ENCODE measurements at places on chromosomes 5 and 9.

- DNase-seq = no peak
Measured at GRCh38 chr9:121966706-121967105, 126.4 kb downstream of the TTLL11 start.

GRCh38 chr5:98961665-98962344, 33.0 kb upstream of the CHD1 start:
- no peak for DNase-seq

- DNase-seq = no peak
Measured at GRCh38 chr5:72645064-72645846, 138.0 kb upstream of the ZNF366 start.

DNA sequence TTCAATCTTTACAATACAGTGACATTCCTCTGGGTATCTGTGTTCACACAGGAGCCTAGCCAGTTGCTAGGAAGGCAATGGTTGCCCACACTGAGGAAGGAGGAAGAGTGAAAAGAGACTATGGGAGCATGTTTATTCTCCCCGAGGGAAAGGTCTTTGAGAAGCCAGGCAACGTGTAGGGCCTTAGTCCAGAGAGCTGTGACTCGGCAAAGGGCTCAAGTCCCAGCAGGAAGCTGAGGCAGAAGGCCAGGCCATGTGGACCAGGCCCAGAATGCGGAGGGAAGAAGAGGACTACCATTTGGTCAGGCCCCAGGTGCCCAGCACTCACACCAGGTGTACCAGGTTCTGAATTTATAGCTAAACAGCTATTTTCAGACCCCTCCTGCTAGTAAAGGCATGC, 136.6 kb upstream of the DMAC1 start:
- DNase-seq = no peak

DNA sequence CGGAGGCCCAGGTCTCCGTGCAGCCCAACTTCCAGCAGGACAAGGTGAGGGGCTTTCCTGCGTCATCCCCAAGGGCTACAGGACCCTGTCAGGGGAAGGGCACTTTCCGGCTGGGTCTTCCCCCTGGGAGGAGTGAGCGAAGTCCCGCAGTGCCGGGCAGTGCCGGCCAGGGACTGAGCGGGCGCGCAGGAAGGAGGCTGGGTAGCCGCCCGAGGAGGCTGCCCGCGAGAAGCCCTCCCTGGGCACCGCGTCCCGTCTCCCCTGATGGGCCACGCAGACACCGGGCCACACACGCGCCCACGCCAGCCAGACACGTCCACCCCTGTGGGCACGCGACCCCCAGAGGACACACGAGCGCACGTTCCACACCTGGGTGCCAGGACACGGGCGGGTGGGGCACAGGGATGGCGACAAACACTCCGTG, 357 bp downstream of the PTGDS start:
- DNase-seq = no peak

DNA sequence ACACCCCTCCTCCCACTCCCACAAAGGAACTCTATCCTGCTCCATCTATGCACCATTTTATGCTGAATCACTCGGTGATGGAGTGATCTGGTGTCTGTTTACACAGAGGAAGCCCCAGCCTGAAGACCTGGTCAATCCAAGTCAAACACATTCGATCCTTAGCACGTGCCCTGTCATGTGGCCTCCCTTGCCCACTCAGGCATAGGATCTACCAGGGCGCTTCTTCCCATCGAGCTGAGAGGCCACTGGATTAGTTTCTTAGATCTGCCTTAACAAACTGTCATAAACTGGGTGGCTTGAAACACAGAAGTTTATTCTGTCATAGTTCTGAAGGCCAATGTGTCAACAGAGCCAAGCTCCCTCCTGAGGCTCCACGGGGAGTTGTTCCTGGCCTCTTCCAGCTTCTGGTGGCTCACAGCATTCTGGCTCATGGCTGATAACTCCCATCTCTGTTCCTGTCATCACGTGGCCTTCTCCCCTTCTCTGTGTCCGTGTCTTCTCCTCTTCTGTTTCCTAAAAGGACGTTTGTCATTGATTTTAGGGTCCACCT, 34.2 kb downstream of the FOXI1 start:
- DNase-seq = no peak

DNA sequence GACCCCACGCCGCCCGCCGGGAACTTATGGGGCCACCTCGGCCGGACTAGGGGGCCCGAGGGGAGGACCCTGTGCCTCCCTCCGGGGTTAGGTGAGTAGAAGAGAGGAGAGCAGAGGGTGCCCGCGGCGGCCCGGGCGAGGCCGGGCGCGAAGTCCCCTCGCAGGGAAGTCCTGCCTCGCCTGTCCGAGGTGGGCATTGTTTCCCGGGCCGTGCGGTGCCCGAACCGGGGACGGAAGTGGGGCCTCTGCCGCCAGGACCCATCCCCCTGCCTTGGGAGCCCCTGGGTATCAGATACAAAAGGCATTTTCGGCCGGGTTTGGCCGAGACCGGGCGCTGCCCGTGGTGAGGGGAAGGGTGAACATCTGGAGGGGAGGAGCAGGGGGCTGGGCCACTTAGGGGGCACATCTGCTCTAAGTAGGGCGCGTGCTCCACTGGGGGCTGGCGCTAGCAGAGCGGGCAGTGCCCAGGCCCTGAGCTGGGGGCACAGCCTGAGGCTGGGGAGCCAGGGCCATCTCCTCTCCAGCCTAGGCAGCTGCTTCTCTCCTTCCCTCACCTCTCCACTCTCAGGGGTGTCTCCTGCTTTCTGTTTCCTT, 48.2 kb downstream of the DAB2IP start:
- DNase-seq = no peak

- no peak for DNase-seq
Measured at GRCh38 chr5:6598351-6598900, 34.4 kb downstream of the NSUN2 start.

- DNase-seq = peak; percentile 45
Measured at GRCh38 chr9:25677301-25678146, 720 bp downstream of the TUSC1 start.

DNA sequence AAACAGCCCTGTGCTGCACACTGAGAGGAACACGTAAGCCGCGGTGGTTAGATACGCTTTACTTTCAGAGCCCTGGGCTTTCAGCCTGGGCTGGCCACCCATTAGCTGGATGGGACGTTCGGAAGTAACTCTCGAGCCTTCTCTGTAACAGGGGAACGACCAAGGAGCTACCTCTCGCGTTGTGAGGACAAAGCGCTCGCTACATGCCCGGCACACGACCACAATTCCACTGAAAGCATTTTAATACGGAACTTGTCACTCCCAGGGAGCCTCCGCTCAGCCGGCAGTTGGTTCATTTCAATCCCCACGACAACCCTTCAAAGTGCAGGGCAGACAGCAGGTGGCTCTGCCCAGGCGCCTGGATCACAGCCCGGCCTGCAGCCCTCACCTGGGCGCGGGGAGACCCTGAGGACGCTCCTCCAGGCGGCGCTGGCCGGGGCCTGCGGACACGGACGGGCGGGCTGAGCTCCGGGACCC, 368 bp downstream of the SURF1 start:
- DNase-seq = no peak

DNA sequence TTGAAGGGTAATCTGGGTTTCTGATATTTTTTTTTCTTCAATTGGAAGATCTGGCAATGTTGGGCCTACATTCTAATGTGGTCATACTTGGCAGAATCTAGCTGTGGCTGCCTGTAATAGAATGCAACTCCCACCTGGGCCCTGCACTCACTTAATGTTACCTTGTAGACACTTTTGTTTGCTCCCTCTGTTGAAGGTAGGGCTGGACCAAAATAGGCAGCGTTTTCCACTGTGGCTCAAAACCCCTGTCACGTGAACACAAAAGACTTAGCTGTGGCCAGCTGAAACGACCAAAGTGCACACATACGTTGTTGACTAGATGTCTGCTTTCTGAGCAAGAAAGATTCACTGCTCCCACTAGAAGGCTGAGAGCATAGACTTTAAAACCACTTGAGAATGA, 117.6 kb upstream of the HMHB1 start:
- no peak for DNase-seq

GRCh38 chr5:34923694-34924461, 5.5 kb upstream of the DNAJC21 start:
- peak; percentile 41 for DNase-seq

- no peak for DNase-seq
Measured at GRCh38 chr5:73940026-73940425, 314.0 kb downstream of the ARHGEF28 start.

- DNase-seq = no peak
Measured at GRCh38 chr9:97440160-97440559, 28.3 kb downstream of the TDRD7 start.

- DNase-seq = no peak
Measured at GRCh38 chr9:22722492-22722891, 275.9 kb downstream of the DMRTA1 start.

GRCh38 chr5:117691081-117691870, 1116.7 kb upstream of the SEMA6A start:
- no peak for DNase-seq

DNA sequence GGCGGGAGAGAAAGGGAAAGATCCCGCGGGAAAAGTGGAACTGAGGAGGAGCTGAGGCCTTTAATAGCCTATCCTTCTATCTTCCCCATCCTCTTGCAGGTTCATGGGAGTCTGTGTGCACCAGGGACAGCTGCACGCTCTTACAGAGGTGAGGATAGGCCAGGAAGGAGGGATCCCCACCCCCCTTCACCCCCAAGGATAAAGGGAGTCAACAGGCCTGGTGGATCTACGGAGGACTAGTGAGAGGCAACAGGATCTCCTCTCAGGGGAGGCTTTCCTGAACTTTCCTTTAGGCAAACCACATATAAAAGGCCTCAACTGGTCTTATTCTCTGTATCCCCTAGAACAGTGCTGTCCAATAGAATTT, 1.1 kb downstream of the TESK1 start:
- DNase-seq = no peak

DNA sequence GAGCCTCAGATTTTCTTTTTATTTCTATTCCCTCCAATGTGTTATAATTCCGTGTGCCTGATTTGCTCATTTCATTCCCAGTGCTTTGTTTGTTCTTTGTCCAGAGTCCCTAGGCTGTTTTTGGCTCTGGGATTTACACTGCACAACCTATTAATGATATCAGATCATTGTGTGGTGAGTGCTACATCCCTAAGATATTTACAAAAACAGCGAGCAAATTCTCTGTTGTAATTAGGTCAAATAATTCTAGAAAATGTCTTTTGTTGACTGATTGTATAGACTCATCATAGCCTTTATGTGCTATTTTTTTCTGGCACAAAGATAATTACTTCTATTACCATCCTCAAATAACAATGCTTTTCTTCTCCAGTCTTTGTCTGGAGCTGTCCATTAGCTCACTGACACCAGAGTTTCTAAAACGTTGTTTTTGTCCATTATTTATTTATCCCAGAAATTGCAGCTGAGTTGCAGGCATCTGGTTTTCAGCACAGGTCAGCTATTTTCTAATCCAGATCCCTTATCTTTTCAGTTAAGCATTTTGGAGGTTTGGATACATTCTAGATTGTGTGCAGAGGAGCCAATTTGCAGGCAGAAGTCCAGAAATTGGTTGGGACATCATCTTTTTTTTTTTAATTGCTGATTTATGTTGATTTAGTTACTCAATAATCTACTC, 379.9 kb upstream of the DMAC1 start:
- no peak for DNase-seq

DNA sequence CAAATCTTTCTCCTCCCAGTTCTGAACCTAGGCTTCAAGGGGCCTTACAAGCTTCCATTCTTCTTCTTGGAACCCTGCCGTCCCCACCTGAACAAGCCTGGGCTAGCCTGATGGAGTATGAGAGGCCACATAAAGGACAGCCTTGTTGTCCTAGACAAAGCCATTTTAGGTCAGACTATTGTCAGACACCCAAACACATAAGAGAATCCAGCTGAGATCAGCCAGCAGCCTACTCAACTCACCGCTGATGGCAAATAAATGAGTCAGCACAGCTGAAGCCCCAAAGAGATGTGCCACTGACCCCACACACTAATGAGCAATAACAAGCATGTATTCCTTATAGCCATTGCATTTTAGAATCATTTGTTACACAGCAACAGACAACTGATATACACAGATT, 33.8 kb downstream of the SVEP1 start:
- DNase-seq = no peak

GRCh38 chr9:133224762-133225161, 15.7 kb upstream of the OBP2B start:
- no peak for DNase-seq

- DNase-seq = no peak
Measured at GRCh38 chr9:130806327-130806716, 28.7 kb upstream of the ABL1 start.

- no peak for DNase-seq
Measured at GRCh38 chr5:108881133-108881532, 133.4 kb downstream of the FER start.

GRCh38 chr5:68519143-68519542, 303.6 kb downstream of the PIK3R1 start:
- no peak for DNase-seq

DNA sequence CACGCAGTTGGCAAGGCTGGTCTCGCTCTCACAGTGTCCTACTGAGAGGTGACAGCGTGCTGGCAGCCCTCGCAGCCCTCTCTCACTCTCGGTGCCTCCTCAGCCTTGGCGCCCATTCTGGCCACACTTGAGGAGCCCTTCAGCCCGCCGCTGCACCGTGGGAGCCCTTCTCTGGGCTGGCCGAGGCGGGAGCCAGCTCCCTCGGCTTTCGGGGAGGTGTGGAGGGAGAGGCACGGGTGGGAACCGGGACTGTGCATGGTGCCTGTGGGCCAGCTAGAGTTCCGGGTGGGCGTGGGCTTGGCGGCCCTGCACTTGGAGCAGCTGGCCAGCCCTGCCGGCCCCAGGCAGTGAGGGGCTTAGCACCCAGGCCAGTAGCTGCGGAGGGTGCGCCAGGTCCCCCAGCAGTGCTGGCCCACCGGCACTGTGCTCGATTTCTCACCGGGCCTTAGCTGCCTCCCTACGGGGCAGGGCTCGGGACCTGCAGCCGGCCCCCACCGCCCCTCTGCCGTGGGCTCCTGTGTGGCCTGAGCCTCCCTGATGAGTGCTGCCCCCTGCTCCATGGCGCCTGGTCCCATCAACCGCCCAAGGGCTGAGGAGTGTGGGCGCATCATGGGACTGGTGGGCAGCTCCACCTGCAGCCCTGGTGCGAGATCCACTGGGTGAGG, 15.7 kb upstream of the RNF180 start:
- no peak for DNase-seq

DNA sequence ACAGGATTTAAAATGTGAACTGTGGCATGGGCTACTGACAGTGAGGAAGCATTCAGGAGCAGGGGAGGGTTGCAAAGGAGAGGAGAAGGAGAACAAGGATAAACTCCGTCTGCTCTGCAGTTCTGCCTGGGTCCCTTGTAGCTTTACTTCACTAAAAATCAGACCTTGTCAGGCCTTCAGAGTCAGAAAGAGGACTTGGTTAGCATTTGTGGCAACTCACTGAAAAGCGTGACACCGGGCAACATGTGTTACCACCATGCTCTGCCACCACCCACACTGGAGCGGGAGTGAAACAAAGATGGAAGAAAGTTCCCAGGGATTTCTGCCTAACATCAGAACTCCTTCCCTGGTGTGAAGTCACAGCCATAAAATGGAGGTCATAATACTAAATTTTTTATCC, 19.3 kb downstream of the FYB1 start:
- DNase-seq = no peak

DNA sequence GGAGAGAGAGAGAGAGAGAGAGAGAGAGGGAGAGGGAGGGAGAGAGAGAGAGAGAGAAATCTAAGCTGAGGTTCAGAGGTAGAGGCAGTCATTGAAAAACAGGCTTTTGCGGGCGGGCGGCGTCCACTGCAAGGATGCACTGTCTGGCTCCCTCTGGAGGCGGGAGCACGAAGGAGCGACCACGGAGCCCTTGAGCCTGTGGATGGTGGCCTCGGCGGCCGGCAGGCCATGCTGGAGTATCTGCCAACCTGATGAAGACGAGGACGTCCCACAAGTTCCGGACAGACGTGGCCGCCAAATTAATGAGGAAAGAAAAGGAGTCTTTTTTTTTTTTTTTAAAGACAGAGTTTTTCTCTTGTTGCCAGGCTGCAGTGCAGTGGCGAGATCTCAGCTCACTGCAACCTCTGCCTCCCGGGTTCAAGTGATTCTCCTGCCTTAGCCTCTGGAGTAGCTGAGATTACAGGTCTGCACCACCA, 2.2 kb upstream of the CCDC125 start:
- peak; percentile 30 for DNase-seq
